ENCODE measurements at places on chromosomes 1 and 21.
A peak's percentile ranks its signal among the peaks of the same experiment; 100 is the strongest.

DNA sequence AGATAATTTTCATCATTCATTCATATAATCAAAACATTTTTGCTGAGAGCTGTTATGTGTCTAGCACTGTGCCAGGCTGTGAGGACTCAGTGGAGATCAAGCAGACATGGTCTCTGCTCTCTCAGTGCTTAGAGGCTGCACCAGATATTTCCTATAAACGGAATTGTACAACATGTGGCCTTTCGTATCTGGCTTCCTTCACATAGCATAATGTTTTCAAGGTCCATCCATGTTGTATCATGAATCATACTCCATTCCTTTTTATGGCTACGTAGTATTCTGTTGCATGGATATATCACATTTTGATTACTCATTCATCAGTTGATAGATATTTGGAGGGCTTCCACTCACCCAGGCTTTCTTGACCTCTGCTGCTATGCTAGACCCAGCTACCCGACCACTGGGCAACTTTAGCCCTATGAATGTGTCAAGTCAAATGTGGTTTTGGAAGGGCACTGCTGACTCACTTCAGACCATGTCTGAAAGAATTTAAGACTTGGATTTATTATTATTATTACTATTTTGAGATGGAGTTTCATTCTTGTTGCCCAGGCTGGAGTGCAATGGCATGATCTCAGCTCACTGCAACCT, 18.5 kb downstream of the NCF2 start:
- no peak for DNase-seq

GRCh38 chr1:64511044-64511443, 41.1 kb downstream of the CACHD1 start:
- no peak for DNase-seq

GRCh38 chr1:232634096-232634495, 4.2 kb upstream of the SIPA1L2 start:
- DNase-seq: no peak

- DNase-seq: no peak
Measured at GRCh38 chr1:239432255-239432654, 45.9 kb downstream of the CHRM3 start.

DNA sequence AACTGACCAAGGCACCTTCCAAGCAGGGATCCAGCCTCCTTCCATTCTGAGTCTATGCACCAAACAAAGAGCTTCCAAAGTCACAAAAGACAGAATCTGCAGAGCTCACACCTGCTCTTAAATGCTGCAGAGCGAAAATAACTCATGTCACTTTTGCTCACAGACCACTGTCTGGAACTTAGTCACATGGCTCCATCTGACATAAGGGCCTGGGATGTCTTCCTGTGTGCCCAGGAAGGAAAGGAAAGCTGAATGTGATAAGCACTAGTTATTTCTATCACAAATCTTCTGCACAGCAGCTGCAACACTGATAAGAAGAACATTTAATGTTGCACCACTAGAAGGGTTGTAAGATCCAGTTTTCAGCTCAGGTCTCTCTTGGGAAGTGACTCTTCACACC, 39.5 kb upstream of the SGIP1 start:
- no peak for DNase-seq

DNA sequence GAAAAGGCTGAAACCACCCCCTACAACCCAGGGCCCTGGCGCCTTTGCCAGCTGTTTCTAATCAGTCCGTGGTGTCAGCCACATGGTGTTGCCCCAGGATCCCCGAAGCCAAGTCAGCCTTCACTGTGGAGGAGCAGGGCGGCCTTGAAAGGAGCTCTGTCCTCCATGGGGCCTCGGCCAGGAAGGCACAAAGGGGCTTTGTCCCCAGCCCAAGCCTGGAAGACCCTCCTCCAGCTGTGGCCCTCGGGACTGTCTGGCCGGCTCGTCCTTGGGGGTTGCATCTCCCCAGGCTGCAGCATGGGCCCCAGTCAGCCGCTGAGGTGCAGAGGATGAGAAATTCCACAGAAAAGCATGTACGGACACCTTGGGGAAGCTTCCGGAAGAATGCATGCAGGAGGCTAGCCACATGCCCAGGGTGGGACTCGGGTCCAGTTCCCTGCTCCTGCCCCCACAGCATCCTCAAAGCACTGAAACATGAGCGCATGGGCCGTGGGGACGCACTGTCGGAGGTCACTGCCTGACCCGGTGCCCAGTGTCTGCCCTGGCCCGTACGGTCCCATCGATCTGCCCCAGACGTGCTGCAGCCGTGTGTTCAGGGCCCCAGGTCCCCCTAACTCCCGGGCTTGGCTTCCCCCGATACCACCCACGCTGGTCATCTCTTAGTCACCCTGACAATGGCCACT, 38.6 kb upstream of the POFUT2 start:
- DNase-seq: no peak

- no peak for DNase-seq
Measured at GRCh38 chr1:43968348-43968948, 1.4 kb upstream of the DPH2 start.

DNA sequence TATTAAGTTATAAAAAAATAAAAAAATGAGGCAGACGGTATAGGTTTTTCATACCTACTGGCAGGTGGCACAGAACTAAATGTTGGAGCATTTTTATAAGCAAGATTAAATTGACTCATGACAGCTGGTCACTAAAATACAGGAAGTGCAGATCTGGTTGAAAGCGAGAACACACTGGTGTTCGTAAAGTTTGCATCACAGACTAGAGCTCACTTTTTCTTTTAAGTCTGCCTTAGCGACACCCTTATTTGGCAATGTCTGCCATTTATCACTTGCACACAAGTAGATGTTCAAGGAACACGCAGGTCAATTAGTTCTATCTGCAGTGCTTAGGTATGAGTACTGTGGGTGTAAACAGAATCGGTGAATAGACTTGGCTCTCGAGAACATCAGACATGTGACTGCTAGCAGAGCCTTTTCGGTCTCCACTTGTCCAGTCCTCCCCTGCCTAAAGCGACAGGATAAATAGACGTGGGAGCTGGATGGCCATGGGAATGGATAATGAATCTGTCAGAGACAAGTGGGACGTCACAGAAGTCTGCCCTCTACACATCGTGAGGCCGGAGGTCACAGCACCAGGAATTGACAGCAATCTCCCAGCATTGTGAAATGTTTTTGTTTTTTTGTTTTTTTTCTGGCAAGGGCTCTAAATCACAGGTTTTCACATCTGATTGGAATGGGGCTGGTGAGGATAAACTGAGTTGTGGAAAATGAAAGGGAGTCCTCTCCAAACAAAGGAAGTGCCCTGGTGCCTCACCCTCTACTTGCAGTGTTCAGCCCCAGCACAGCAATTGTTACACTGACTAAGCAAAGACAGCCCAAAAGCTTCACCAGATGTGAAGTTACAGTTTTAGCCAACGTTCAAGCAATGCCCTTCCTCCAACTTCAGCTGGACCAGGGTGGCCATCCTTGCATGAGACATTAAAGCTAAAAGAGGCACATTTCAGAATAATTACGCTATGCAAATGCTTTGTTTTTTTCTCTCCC, 248.9 kb downstream of the NTNG1 start:
- no peak for DNase-seq

DNA sequence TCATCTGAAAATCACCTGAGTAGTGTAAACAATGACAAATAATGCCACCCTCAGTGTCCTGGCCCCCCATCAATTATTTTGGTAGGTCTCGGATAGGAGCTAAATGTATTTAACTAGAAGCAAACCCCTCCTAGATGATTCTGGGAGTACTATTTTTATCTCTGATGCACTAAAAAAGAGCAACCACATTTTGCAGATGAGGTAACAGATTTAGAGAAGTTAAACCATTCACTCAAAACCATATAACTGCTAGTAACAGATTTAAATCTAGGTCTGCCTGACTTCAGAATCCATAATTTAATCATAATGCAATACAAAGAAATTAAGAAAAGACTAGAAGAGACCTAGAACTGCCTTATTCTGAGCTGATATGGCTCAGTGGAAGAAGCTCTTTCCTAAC, 17.3 kb upstream of the PTCH2 start:
- no peak for DNase-seq

- DNase-seq: no peak
Measured at GRCh38 chr1:117646956-117647355, 41.1 kb downstream of the TENT5C start.

- DNase-seq: no peak
Measured at GRCh38 chr1:25504706-25505595, 38.5 kb upstream of the LDLRAP1 start.

DNA sequence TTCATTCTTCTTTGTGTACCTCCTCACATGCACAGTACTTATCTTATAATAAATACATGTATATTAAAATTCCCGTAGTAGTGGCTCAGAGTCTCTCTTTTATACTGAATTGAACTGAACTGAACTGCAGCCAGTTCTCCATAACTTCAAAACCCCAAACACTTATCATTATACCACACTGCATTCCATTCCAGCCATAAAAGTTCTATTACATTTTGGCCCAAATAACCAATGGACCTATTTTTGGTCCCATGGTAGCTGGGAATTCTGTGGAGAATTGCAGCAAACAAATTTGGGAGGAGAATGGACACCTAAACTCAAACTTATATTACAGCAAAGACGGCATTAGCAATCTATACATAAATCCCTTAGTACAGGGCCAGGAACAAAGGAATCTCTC, 86.6 kb upstream of the C1orf87 start:
- no peak for DNase-seq

GRCh38 chr1:6779089-6779805, 6.0 kb upstream of the CAMTA1 start:
- DNase-seq: no peak

DNA sequence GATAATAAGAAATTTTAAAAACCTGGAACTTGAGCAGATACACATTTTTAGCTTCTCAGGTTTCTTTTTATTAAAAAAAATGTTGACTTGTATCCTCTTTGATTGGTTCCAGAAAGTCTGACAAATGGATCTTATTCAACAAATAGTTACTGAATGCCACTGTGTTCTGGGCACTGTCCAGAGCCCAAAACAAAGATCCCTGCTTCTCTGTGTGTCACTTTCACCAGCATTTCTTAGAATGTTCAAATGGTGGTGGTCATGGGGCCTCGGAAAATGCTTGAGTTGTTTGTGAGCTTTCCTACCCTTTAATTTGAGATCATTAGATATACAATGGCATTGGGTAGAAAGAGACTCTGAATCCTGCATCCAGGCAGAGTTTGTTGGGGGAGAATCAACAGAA, 19.9 kb downstream of the ACTN2 start:
- DNase-seq: no peak

DNA sequence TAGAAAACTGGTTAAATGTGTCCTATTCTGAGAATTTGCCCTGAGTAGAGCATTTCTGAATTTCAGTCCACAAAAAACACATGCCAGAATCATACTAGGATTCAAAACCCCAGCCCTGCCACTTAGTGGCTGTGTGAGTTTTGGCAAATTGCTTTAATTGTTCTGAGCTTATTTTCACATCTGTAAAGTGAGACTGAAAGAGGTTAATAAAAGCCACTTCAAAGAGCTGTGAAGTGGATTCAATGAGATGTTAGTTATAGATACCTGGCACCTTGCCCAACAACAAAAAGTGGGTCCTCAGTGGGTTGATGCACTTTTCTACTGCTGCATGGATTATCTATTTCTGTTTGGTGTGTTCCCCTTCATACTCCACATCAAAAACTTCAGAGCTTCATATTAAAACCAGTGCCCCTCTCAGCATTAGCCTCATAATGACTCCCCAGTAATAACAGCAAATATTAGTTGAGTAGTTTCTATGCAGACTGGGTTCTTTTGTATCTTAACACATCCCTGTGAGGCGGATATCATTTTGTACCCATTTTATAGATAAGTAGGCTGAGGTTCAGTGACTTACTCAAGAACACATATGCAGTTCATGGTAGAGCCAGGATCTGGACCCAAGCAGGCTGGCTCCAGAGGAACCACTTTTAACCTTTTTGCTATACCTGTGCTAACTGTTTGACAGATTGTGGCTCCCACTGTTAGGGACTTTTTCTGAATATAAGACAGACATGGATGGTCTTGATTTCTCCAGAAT, 14.2 kb upstream of the ADORA3 start:
- DNase-seq: no peak

DNA sequence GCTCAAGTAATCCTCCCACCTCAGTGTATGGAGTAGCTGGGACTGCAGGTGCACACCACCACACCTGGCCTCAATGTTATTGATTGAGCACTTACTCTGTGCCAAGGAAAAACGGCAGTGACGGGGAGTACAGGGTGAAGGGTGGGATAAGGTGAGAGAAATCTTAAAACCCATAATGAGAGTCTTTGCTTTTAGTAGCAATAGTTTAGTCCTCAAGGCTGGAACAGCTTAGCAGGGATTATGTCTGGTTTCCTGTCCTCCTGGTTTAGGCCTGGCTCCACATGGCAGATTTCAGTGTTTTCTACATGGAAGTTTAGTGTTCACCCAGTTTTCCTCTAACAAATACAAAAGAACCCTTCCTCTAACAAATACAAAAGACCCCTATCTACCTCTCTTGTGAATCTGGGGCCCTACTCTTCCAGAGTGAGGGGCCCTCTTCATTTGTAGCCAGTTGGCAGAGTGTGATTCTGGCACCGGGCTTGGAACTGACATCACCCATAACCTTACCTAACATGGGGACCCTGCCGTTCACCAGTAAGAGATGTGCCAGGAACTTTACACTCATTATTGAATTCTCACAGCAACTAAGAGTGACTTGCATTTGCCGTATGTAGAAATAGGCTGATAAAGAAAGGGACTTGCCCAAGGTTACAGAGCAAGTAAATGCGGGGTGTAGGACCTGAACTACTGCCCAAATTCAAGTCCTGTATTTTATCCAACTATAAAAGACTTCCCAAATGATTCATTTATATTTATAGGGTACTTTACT, 6.9 kb downstream of the ZNF691 start:
- DNase-seq: no peak

- DNase-seq: no peak
Measured at GRCh38 chr21:41648591-41649031, 118.2 kb downstream of the RIPK4 start.

- DNase-seq: no peak
Measured at GRCh38 chr1:75720820-75721219, 3.7 kb upstream of the ACADM start.

- no peak for DNase-seq
Measured at GRCh38 chr1:25725482-25725881, 74.5 kb upstream of the SELENON start.

DNA sequence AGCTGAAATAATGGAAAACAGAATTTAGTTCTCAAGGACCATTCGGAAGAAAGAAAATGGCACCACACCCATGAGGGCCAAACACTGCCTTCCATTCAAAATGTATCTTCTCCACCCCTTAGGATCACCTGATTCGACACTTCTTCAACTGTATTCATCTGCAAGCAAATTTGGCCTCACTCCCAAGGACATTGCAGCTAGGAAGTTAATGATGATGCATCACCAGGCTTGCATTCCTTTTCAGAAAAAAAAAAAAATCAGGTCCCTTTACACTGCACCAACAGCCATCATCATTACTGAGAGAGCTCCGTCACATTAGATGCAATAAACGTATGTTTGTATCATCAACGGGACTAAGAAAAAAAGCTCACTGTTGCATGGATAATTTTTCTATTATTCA, 368.3 kb downstream of the PCP4 start:
- DNase-seq: no peak

GRCh38 chr1:82388679-82389078, 587.9 kb downstream of the ADGRL2 start:
- no peak for DNase-seq

DNA sequence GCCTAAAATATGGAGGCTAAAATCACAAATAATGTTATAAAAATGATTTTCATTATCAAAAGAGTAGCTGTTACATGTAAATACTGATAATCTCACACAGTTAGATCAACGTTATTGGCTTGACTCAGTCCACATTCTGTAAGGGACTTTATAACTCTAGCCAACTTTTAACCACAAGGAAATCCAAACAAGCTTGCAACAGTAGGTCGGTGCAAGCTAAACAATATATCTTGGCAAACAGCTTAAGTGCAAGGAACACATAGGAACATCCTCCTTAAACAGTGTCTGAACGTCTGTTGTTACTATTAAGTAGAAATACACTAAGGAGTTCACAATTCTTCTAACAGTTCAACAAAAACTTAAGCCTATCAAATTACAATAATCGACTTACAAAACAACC, 126.7 kb downstream of the EIF4G3 start:
- peak; percentile 49 for DNase-seq

Measured in AG04449 (cell line).